ENCODE measurements at places on chromosomes 16 and 17.

GRCh38 chr17:60610473-60610872 lies 10.5 kb downstream of the PPM1D start:
- DNase-seq = no peak

DNA sequence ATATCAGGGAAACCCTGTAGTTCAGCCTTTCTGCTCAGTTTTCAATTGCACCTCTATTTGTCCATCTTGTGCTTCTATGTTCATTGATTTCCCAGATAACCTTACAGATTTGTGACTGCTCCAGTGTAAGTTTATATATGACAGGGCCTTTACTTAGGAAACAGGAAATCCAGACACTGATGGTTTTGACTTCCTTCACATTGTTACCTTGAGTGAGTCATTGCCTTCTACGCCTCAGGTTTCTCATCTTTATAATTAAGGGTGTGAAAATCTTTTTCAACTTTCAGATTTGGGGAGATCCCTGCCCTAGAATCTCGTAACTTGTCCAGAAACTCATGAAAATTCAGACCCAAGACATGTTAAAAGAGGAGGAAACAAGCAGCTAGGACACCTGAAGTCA lies 342.4 kb upstream of the TBX2 start:
- no peak for DNase-seq

DNA sequence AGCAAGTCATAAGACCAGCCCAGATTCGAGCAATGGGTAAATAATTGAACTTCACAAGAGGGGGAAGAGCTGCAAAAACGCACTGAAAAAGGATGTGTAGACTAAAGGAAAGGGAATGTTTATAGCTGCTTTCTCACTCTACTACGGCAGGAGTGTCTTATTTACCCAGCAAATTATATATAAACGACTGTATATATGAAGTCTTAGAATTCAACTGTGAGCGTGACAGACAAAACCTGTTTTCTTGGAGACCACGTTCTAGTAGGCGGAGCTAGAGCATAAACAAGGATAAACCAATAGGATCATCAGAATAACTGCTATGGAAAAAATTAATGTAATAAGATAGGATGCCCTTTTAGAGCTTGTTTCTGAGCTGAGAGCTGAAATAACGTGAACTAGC lies 394.6 kb upstream of the MON1B start:
- DNase-seq = no peak

- DNase-seq = no peak
Observed at GRCh38 chr17:80365983-80366382, 49.0 kb upstream of the ENDOV start.

DNA sequence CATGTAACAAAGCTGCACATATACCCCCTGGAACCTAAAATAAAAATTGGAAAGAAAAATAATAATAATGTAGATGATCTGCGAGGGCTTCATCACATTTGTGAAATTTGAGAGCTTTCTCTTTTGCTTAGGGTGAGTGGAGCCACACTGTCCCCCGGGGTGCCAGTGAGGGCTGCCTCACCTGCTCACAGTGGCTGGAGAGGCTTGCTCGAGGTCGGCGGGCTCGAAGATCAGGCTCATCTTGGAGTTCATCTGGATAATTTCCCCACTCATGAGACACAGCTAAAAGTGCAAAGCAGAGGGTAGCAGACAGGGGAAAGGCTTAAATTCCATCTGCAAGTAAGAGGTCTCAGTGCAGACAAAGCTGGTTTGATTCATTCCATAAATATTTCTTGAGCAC lies 123.8 kb downstream of the DNAH3 start:
- no peak for DNase-seq

- no peak for DNase-seq
Observed at GRCh38 chr16:73909529-73910035, 387.0 kb upstream of the PSMD7 start.

- no peak for DNase-seq
Observed at GRCh38 chr16:11737713-11738112, 4.9 kb downstream of the TXNDC11 start.

DNA sequence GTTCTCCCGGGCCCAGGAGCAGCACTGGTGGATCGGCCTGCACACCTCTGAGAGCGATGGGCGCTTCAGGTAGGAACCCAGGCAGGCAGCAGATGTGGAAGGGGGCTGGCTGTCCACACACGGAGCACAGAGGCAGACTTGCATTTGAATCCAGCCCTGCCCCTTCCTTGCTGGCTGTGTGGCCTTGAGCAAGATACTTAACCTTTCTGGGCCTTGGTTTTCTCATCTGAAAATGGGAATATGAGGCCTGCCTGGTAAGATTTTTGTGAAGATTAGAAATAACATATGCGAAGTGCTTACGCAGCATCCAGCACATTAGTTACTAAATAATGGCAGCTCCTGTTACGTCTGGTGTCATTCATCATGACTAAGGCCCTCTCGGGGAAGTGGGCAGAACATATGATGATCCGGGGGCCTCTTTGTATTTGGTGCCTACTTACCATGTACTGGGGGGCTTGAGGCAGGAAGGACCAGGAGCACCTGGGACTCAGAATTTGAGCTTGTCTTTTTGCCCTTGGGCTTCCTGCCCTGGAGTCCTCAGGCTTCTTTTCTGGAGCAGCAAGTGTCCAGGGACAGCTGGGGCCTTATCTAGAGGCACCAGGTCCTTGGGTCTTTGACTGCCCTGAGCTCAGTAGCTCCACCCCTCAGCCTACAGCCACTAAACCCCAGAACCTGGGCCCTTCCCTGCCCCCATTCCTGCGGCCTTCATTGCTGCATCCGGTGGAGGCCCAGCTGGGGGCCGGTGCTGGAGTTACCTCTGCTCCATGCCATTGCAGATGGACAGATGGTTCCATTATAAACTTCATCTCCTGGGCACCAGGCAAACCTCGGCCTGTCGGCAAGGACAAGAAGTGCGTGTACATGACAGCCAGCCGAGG lies 53.8 kb downstream of the MRC2 start:
- DNase-seq = no peak

- no peak for DNase-seq
Observed at GRCh38 chr17:41739661-41740352, 5.4 kb upstream of the HAP1 start.

DNA sequence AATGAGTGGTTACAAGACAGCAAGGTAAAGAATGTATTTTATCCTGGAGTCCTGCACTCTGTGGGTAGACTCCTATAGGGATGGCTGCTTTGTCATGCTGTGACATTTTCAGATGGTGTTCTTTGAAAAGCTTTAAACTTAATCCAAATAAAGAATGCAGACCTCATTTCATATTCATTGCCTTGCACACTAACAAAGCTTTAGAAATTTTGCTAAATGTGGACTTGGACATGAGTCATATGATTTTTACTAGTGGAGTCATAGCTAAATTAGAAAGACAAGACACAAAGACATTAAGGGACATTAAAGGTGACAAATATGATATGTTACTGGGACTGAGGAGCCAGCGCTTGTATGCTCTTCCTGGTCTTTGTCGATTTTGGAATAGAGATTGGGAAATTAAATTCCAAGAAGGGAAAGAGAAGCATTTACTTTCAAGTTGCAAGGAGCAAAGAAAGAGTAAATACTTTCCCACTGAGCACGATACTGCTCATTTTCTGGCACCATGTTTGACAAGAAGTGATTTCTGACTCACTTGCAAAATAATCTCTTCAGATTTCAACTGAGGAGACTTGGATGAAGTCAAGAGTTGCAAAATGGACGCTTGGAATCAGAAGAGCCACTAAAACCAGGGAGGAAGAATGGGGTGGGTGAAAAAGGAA lies 152.9 kb upstream of the MYOCD start:
- DNase-seq = no peak

GRCh38 chr17:59346876-59347407 lies 15.5 kb downstream of the YPEL2 start:
- DNase-seq = no peak

- DNase-seq = no peak
Observed at GRCh38 chr17:2214047-2214928, 89.3 kb downstream of the SMG6 start.

DNA sequence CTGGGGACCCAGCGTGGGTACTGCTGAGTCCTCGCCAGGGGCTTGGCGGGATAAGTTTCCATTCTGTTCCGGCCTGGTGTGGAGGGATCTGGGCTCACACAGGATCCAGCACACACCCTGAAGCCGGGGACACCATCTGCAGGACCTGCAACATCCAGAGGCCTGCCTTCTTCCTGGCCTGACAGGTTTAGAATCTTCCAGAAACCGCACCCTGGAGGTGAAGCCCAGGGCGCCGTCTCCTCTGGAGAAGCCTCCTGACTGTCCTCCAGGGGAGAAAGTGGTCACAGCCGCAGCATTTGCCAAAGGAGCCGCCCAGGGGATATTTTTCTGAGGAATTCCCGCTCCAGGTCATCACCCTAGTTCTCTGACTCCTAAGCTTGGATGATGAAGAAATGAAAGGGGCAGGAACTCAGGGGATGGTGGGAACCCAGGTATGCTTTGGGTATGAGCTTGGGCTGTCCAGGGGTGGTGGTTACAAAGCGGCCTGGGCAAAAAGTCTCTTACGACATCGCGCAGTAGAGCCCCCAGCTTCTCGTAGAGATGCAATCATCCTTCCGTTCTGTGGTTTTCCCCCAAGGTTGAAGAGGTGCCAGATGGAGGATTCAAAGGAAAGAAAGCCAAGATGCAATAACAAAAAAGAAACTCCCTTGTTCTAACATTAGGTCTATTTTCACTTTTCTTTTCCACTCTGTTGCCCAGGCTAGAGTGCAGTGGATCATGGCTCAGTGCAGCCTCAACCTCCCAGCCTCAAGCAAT lies 9.1 kb upstream of the CRISPLD2 start:
- DNase-seq = peak; percentile 18

DNA sequence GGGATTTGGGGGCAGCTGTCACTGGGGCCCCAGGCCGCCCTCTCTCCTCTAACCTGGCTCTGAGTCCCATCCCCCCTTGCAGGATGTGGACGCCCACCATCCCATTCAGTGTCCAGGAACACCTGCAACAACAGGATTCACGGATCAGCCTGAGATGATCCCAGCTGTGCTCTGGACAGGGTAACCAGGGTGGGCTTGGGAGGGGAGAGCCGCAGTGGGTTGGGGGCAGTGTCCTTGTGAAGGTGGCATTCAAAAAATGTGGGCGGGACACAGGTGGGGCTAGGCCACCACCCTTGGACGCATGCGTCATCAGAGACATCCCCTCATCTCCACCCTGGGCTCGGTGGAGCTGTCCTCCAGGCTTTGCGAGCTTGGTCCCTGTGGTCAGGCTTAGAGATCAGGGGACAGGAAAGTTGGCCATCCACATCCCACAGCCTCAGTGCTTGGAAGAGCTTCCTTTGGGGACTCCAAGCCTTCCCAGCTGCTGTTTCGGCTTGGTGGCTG lies 19.1 kb downstream of the DEXI start:
- DNase-seq = no peak

DNA sequence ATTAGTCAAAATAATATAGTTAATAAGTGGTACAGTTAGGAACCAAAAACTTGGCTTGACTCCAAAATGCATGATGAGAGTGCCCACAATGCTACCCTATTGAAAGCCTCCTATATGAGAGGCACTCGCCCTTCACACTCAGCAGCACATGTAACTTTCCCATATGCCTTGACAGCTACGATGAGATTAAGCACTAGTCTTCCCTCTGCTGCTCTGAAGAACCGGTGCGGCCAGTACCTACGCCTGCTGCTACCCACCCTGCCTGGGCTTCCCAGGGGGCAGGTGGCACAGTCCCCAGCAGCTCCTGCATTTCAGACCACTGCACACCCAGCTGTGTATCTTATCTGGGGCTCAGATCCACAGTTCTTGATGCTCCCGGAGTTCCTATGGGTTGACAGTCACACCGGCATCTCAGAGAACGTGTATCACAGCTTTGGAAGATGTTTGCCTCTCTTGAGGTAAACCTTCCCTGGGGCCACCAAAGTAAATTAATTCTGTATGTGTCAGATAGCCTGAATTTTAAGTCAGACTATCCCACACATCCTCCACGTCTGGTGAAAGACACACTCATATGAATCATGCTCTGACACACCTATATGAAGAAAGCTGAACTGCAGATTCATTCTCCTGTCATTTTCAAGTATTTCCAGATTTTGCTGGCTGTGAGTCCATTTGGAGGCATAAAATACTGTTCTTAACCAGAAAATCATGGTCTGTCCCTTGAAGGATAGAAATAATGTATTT lies 77.8 kb downstream of the MYH10 start:
- DNase-seq = no peak

GRCh38 chr17:82301300-82301915 lies 16.0 kb downstream of the CD7 start:
- no peak for DNase-seq

GRCh38 chr17:7550344-7550743 lies 1.5 kb downstream of the TNFSF12 start:
- DNase-seq = no peak

GRCh38 chr16:4787627-4788482 lies at the start of gene SEPTIN12:
TSS of gene SEPTIN12 (minus strand) at chr16:4788345. CDS start at chr16:4787645, 700 bp downstream.
- DNase-seq = no peak

GRCh38 chr17:81491181-81491581 lies 21.4 kb downstream of the ACTG1 start:
- no peak for DNase-seq

- no peak for DNase-seq
Observed at GRCh38 chr16:57390636-57391295, 13.8 kb upstream of the CCL17 start.

DNA sequence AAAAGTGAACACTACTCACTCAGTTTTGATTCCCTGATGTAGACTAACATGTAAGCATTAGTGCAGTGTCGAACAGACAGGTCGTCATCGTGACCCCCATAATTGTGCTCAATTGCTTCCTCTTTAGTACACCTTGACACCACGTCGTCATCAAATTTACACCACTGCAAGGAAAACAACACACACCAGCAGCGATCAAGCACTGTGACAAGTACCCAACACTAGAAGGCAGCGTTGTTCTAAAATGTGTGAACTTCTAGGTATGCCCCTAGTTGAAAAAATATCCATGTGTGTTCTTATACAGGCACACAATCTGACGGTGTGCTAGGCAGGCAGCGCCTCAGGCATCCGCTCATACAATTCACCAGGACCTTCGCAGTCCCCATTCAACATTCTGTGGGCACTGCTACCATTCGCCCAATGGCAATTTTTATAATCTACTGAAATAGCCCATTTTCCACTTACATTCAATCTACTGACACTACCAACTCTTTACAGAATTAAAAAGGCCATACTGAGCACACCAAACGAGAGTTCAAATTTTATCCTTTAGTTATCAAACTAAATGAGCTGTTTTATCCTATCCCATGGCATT lies 23.1 kb downstream of the LITAFD start:
- peak; percentile 16 for DNase-seq

- peak; percentile 15 for DNase-seq
Observed at GRCh38 chr16:721765-722540, 1.0 kb downstream of the ANTKMT start.

Data from CD4-positive, alpha-beta T cell treated with Interleukin-4 for 4 hours (primary cell).